ENCODE measurements at places on chromosomes 5 and 9. TPM values are rescaled to one million over a fixed set of nuclear protein-coding genes. Genes with fewer than 3 reads are reported as not detected.

The SLC34A3 gene
- total RNA-seq, result not detected

The CNTFR gene
- not detected for total RNA-seq

- H3K4me1 ChIP-seq, result no peaks in the 10 kb centered on the region
- no peaks in the 10 kb centered on the region for H3K36me3 ChIP-seq
- no peak overlapping the region for H3K4me3 ChIP-seq
Measured at GRCh38 chr5:132237141-132237540, 9.5 kb upstream of the P4HA2 start.

The FLT4 gene
- total RNA-seq, result 0.98 TPM

- H3K27ac ChIP-seq, result no peak overlapping the region
- no peaks in the 10 kb centered on the region for H3K27me3 ChIP-seq
- no peak for DNase-seq
- no peak overlapping the region for H3K4me3 ChIP-seq
- H3K4me1 ChIP-seq, result no peaks in the 10 kb centered on the region
- no peaks in the 10 kb centered on the region for H3K36me3 ChIP-seq
Measured at GRCh38 chr9:123763910-123764588, 165.9 kb downstream of the DENND1A start.
